ENCODE measurements at places on chromosomes 2 and 18.

DNA sequence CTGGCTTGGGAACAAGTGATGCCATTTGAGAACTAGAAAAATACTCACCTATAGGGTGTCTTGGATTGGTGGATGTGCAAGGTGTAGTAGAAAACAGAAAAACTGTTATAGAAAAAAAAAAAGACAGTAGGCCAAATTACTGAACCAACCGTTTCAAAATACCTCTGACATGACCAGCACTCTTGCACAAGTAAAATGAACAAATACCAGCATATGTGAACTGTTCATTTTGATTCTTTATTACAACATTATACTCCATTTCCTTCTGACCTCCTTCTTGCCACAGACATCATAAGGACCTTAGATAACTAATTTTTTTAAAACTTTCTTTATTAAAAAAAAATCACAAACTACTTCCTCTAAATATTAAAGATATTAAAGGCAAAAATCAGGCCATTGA, 125.5 kb downstream of the ATAD2B start:
- no peak for DNase-seq

DNA sequence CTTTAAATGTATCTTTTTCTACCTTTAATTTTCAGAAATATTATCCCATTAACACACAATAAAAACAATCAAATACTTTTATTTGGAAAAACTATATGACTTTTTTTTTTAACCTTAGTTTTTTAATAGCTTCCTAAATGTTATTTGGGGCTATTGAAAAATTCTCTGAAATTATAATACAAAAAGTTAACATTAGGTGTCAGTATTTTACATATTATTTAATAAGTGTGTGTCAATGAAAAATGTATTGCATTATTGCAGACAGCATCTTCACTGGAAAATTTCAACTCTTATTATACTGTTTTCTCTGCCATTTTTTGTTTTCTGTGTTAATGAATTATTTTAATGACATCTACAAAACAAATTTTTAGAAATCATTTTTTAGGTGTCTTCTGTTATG, 51.1 kb upstream of the ARHGAP15 start:
- DNase-seq: no peak

DNA sequence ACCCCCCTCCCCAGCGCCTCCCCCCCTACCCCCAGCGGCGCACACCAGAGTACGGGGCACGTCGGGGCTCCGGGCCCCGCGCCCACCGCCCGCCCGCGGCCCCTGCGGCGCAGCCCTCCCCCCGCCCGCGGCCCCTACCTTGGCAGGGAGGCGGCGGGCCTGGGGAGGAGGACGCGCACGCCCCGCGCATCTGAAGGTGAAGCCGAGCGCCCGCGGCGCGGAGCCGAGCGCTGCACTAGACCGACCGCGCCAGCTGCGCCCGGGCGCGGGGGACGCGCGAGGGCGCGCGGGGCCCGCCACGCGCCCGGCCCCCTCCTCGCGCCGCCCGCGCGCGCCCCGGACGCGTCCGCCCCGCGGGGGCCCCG, at the start of gene ZNF516:
Gene ZNF516 (minus strand): TSS at position 237 of the 365 bp plus-strand sequence. CDS start 52,188 bp downstream, outside the sequence.
- no peak for DNase-seq

- DNase-seq: no peak
Observed at GRCh38 chr2:44952143-44952805, 10.8 kb downstream of the SIX3 start.

GRCh38 chr18:58388736-58389135, 240.2 kb downstream of the ALPK2 start:
- no peak for DNase-seq

GRCh38 chr2:233402346-233402745, 48.1 kb downstream of the DGKD start:
- no peak for DNase-seq

DNA sequence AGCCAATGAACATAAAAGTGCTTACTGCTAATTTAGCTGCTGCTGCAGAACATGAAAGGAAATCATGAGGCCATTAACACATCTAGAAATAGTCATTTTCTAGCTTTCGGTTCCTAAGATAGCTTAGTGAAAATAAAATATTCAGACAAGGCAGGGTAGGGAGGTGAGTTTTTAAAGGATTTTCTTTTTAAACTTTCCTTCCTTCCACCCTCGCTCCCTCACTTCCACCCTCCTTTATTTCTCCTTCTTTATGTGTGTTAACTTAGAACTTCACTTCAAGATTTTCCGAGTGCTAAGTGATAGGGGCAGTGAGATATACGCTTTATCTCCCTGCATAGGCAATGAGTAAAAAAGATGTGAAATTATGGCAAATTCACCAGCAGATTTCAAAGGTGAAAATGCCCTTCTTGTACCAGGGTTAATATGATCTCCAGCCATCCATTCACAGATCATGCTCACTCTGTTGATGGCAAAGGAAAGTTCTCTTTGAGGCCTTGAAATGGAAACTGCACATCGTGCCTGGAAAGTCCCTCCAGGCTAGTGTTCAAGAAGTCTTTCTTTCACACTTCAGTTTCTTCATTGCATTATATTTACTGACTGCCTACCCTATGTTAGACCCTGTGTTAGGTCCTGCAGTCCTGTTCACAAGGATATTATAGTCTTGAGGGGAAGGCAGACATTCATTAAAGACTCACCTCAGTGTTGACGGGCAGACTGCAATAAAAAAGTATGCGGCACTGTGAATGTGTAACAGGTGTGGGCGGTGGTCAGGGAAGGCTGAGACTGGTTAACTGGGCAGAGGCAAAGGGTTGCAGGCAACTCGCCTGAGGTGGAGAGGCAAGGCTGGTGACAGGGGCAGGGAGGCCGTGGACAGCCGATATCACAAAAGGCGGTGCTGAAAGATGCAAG, 200.8 kb downstream of the PLCL1 start:
- no peak for DNase-seq

DNA sequence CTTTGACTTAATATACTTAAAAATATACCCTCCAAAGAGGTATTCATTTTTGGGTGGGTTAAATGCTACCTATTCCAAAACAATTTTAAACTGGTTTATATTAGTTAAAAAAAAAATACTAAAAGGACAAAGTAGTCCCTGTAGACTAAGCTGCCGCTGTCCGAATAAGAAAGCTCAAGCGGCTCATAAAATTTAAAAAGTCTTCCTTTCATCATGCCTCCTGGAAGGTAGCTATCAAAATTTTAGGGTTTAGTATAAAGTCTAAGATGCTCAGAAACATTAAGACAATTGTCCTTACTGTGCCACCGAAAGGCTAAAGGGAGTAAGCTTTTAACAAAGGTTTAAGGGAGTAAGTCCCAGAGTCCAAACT, 440 bp upstream of the UGGT1 start:
- DNase-seq: no peak

GRCh38 chr2:88114889-88115288, 13.0 kb downstream of the FABP1 start:
- no peak for DNase-seq

GRCh38 chr2:221444106-221444505, 128.0 kb downstream of the EPHA4 start:
- no peak for DNase-seq

DNA sequence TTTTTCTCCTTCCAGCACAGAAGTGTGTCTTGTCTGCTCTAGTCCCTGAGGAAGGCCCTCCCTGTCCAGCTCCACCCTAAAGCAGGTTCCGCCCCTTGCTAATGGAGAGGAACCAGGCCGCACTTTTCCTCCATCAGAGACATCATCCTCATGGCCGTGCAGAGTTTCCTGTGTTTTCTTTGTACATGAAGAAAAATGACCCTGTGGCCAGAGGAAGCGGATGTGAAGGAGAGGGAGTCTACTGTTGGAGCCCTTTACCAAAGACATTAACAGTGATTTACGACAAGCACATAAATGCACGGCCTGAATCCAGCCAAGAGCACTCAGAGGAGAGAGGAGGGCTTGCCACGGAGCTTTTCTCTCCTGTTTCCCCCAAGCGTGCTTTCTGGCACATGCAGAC, 109.5 kb downstream of the RNF144A start:
- DNase-seq: peak; percentile 88

Data from DMS79 treated with DMSO at 0.1 percent for 48 hours (cell line).